Stimulated activated CD4-positive, alpha-beta T cell treated with anti-CD3 and anti-CD28 coated beads, Interleukin-12 subunit alpha, Interleukin-12 subunit beta, amount 100 ng/mL, for 24 hours (primary cell): ENCODE measurements at places on chromosomes 7 and 10.

GRCh38 chr10:121112579-121113384 is 261.6 kb downstream of the WDR11 start:
- no peak for DNase-seq

DNA sequence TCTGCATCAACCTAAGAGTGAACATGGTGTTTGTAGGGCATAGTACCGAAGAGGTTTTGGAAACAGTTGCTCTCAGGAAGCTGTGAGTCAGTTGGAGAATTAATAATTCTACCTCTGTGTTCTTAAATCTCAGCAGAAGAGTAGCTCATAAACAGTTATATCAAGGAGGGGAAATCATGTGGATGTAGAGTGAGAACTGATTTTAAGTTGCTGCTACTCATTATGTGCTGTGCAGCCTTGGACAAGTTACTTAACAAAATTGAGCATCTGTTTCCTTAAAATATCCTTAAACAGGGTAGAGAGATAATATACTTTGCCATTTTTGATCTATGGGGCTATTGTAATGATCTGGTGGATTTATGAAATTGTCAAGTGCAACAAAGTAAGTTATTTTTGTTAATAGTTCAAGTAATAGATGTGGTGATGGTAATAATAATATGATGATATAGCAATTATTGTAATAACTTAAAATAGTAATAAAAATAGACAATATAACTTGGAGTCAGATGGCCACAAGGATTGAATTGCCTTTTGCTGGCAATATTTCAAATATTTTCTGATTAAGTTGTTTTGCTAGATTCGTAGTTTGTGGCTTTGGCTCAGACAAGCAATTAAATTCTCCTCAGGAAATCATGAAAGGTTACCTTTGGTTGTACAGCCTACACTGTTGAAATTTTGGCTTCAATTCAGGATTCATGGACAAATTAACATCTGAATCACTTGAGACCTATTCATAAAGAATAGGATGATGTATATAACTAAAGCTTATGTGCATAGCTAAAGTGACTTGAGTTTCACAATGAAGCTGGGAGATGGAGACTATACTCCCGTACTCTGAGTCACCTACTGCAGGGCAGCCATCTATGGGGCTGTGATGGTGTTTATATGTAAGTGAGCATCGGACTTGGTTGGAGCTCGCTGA is 228.5 kb downstream of the CDK14 start:
- no peak for DNase-seq

DNA sequence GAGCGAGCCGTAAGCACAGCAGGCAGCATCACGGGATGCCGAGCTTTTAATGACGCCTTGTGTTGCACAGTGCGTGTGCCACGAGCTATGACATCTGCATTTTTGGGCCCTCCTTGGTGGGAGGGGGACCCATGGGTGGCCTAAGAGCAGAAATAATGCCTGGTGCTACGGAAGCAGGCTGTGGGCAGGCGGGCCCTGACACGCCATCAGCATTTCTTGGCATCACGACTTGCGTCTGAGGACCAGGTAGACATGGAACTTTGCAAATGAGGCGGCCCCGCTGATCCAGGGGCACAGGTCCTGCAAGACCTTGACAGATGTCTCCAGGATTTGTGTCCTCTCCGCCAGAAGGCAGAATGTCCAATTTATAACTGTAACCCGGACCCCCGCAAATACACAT is 117.8 kb upstream of the RNF32 start:
- no peak for DNase-seq

DNA sequence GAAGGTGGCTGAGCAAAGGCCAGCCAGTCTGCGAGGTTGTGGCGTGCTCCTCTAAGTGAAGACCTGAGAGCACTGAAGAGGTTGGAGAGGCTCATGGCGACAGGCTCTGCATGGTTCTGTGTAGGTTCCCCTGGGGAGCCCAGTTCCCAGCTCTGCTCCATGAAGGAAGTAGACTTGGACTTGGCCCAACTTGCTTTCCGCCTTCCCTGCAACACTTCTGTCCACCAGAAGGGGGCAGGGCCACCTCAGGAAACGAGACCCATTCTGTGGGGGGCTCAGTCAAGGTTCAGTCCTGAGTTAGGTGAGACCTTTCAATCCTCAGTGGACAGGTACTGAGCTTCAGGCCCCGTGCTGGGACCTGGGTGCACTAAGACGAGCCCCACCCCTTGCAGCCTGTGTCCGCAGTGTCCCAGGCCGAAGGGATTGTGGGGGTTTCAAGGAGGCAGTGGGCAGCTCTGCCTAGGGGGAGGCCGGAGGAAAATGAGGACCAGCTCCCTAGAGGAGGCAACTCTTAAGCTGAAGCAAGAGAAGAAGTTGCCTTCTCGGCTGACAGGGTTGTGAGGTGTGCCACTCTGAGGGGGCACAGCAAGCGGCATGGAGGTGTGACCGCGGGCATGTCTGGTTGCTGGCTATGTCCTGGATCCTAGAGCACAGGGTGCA is 15.0 kb upstream of the PCBD1 start:
- DNase-seq, result no peak

GRCh38 chr7:151859111-151859947 is 17.6 kb downstream of the PRKAG2 start:
- DNase-seq, result no peak

- DNase-seq, result no peak
Observed at GRCh38 chr10:27792216-27792615, 46.6 kb upstream of the MKX start.

GRCh38 chr7:45180084-45180986 is 22.7 kb downstream of the RAMP3 start:
- DNase-seq, result no peak

DNA sequence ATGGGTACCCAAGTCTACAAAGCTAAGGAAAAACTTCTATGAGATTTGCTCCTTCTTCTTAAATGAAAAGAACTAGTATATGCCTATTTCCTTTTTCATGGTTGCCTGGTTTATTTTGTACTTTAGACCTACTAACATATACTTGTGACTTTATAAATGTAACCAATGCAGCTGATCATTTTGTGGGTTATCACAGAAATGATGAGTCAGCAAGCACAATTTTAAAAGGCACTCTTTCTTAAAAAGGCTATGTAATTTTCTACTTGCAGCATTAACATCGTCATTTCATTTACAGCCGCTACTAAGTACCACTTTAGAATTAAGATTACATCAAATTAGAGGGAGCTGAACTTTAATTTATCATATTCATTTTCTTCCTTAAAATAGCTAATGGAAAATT is 13.6 kb downstream of the NEBL start:
- no peak for DNase-seq

GRCh38 chr10:89217057-89217990 is 10.2 kb upstream of the CH25H start:
- DNase-seq, result peak; percentile 51

- no peak for DNase-seq
Observed at GRCh38 chr10:76433161-76434005, 1002.0 kb downstream of the LRMDA start.

- no peak for DNase-seq
Observed at GRCh38 chr10:100886963-100887362, 25.8 kb upstream of the SLF2 start.

DNA sequence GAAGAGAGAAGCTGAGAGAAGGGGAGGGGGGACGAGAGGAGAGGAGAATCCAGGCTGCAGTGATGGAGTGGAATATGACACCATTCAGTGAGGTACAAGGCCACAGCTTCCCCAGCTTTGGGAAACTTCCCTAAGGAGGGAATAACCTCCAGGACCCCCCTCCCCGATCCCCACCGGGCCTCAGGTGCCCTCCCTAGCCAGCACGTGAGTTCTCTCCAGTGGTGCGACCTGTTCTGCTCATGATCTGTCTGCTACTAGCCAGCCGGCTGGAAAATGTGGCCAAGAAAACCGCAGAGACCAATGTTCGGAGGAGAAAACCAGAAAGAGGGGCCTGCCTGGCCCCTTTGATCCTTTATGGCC is 39.9 kb upstream of the AGK start:
- peak; percentile 4 for DNase-seq

DNA sequence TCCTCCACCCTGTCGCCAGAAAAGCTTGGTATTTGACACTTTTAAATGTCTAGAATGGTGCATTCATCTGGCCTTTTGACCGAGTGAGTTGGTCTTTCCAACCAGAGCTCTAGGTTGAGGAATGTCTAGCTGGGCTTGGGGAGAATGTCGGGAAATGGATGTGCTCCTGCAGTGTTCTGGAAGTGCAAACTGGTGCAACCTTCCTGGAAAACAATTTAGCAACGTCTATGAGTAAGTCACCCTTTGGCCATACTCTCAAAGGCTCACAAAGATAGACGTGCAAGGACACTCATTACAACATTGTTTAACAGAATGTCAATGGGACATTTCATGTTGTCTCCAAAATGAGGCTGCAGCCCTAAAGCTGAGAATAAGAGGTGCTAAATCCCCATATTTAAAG is 12.2 kb upstream of the NMT2 start:
- no peak for DNase-seq

- no peak for DNase-seq
Observed at GRCh38 chr7:36003343-36003742, 149.7 kb upstream of the EEPD1 start.

DNA sequence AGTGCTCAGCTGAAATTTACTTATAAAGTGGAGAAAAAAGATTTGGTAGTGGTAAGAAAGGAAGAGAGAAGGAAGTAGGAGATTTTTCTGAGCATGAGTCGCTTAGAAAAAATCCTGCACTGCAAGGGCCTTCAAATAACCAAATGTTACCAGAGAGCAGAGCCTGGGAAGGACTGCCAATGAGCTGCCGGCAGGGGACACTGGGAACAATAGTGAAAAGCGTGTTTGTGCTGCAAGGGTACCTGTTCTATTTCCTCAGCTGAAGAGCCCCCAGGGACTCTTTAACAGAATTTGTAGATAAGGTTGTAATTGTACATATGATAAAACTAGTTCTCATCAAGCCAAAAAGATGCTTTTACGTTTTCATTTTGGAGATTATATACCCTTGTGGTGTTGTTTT is 696.3 kb upstream of the C7orf33 start:
- DNase-seq, result no peak

DNA sequence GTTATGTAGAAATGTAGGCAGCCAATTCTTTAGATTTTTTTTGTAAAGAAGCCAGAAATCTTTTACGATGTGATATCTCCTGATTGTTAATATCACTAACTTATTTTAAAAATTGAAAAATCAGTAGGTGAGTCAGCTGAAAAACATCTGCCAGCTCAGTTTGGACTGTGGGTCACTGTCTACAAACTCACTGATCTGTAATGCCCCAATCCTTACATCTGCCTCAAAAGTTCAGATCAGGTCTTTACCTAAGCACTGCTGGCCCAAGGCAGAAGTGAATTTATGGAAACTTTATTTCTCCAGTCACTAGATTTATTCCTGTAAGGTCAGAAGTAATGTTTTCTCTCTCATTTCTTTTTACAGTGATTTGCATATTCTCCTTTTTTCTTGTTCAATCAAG is 31.0 kb upstream of the FAM13C start:
- no peak for DNase-seq

DNA sequence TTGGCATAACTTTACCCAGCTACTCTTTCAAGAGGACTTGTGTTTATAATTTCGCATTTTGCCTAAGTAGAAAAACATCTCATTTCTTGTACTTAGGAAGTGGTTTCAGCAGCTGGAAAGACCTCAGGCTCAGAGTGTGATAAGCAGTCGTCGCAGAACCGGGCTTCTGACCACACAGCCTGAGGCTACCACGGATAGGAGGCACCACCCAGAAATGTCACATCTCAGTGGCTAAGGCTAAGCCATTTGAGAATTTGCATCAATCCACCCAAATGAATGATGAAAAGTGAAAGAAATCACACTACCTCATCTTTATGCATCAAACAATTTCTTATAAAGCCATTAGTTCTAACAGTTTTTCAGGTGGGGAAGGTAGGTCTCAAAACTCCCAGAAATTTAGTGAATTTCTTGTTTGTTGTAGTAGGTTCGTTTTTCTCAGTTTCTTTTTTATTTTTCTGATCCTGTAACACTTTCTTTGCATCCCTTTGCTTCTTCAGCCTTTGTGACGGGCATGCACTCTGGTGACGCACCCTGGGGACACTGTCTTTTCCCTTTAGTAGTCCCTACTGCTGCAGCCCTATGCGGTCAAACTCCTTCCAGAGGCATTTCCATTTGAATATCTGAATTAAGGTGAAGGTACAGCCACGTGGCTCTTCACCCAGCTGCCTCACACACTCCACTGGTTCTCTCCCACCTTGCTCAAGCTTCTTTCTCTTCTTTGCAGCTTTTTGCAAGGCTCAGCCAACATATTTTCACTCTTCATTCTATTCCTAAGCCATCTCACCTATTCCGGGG is 68.5 kb downstream of the MAP3K8 start:
- no peak for DNase-seq

DNA sequence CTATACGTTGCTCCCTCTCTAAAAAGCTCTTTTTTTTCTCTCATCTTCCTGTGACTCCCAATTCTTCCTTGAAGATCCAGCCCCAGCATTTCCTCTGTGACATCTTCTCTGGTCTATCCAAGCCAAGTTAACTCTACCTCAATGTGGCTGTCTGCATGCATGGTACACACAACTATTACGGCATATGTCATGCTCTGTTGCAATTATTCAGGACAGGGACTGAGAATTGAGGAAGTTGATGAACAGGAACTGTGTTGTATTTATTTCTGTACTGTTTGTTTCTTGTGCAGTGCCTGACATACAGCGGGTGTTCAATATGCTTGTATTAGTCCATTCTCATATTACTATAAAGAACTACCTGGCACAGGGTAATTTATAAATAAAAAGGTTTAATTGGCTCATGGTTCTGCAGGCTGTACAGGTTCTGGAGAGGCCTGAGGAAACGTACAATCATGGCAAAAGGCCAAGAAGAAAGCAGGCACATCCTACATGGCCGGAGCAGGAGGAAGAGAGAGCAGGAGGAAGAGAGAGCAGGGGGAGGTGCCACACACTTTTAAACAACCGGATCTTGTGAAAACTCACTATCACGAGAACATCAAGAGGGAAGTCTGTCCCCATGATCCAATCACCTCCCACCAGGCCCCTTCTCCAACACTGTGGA is 6.3 kb downstream of the TRPV5 start:
- no peak for DNase-seq

DNA sequence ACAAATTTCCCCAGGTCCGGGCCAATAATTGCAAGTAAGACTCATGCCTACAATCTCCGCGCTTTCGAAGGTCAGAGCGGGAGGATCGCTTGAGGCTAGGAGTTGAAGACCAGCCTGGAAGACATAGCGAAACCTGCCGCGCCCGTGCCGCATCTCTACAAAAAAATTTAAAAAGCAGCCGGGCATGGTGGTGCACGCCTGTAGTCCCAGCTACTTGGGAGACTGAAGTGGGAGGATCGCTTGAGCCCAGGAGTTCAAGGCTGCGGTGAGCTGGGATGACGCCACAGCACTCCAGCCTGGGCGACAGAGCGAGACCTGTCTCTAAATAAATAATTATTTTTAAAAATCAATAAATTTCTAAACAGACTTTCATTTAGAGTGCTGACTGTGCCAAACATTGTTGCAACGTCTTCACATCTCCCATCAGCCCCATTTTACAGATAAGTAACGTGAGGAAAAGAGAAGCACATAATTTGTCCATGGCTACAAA is 494 bp upstream of the CFAP43 start:
- no peak for DNase-seq

DNA sequence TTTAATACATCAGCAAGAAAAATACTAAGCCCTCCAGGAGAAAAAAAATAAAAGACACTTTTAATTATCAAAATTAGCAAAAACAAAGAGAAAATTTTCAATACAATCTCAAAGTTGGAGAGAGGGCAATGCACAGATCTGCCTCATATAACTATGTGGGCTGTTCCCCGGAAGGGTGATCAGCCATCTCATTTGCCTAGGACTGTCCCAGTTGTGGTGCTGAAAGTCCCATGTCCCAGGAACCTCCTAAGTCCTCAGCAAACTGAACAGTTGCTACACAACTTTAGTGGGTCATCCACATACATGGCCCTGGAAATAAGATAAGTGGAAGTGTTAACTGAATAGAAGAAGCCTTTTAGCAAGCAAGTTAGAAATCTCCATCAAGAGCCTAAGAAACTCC is 14.4 kb downstream of the CFAP70 start:
- no peak for DNase-seq

GRCh38 chr7:28077616-28078015 is 103.0 kb downstream of the JAZF1 start:
- no peak for DNase-seq
